Pancreas (tissue), 10 donors: ENCODE measurements at places on chromosomes 11 and 22.

DNA sequence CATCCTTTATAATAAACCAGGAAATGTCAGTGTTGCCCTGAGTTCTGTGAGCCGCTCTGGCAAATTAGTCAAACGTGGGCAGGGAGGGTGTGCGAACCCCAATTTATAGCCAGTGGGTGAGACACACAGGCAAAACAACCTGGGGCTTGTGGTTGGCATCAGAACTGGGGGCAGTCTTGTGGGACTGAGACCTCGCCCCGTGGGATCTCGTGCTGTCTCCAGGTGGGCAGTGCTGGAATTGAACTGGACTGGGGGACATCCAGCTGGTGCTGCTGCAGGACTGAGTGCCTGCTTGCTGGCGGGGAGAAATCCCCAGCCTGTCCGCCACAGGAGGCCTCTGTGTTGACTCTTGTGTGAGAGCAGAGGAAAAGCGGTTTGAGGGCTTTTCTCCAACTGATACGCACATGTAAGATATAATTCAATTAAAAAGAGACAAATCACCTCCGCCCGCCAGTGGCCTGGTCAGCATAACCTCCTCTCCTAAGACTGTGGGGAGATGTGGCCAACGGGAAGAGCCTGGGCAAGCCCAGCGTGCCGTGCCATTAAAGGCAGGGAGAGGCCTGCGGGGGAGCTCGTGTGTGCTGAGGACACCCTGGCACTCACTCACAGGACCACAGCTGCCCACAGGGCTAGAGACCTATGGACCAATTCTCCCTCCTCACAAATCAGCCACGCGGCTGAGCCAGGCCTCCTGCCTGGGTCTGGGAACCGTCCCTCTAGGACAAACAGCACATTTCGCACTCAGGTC, 18.4 kb downstream of the SULT4A1 start:
- no peak for DNase-seq

DNA sequence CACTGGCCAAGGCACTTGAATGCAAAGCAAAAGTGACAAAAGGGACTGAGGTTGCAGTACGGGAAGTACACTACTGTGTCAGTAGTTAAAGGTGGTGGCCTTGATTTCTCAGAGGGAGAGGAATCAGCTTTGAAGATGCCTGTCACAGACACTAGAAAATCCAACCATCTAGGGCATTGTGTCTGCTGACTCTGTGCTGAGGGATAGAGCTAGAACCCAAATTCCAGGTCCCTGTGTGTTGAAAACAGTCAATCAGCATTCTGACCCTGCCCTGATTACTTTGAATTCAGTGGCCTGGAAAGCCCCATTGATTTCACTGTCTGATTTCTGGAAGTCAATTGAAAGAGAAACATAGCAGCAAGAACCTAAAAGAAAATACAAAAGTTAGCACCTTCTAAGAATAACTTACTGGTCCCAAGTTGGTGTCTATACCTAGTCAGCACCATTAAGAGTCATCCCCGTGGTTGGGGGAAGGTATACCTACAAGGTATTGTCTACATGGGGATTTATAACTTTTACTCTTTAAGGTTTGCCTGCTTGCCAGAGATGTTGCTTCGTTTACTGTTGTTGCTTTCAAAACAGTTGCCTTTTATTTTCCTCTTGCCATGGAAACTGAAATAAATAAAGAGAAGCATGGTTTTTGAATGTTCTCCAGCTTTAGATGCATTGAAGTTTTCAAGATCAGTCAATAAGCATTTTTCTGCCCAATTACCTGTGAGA, 97.3 kb downstream of the PDHX start:
- DNase-seq: no peak

DNA sequence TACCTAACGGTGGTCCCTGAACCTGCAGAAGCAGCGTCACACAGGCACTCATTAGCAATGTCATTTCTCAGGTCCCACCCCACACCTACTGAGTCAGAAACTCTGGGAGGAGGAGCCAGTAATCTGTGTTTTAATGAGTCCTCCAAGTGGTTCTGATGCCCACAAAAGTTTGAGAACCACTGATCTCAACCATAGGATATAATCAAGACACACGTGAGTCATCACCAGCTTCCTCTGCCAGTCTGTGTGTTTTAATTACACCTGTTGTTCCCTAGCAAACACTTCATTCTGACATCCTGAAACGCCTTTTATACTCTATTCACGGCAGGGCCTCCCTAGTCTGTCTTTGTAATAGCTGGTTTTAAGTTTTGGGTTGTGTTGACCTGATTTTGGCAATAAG, 5.8 kb downstream of the TECTA start:
- DNase-seq: no peak

GRCh38 chr11:72598906-72599305, 75.3 kb downstream of the PDE2A start:
- DNase-seq: no peak

DNA sequence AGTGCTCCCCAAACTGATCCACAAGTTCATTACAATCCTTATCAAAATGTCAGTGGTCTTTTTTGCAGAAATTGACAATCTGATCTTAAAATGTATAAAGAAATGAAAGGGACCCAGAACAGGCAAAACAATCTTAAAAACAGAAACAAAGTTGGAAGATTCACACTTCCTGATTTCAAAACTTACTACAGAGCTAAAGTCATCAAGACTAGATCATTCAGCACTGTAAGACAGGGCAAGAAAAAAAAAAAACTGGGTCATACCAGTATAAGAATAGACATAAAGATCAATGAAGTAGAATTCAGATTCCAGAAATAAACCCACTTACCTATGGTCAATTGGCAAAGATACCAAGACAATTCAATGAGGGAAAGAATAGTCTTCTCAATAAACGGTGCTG, 4.5 kb upstream of the STK33 start:
- DNase-seq: no peak

DNA sequence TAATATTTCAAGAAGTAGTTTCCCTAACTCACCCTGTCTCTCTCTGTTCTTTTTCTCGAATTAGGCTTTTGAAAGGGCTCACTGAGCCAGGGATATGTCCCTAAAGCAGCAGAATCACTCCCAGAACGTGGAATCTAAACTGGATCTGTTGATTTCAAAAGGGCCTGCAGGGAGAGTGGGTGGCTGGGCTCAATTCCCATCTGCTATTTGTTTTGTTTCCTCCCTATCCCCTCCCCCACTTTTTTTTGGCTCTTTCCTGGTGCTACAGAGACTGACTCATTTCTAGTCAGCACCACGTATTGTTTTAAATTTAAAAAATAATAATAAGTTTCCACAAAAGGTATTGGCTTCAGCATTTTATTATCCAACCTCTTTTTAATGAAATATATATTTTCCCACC, 961.5 kb downstream of the FAM181B start:
- no peak for DNase-seq

- no peak for DNase-seq
Measured at GRCh38 chr11:111606986-111607385, 4.7 kb downstream of the SIK2 start.

GRCh38 chr11:65789230-65790103, 2.6 kb downstream of the OVOL1 start:
- DNase-seq: no peak

GRCh38 chr22:45948081-45948648, 28.8 kb downstream of the WNT7B start:
- no peak for DNase-seq

- DNase-seq: no peak
Measured at GRCh38 chr22:49204599-49205482, 622.8 kb downstream of the BRD1 start.

- DNase-seq: no peak
Measured at GRCh38 chr11:28083118-28083517, 24.8 kb downstream of the KIF18A start.

- no peak for DNase-seq
Measured at GRCh38 chr11:59158206-59159068, 13.5 kb upstream of the DTX4 start.

DNA sequence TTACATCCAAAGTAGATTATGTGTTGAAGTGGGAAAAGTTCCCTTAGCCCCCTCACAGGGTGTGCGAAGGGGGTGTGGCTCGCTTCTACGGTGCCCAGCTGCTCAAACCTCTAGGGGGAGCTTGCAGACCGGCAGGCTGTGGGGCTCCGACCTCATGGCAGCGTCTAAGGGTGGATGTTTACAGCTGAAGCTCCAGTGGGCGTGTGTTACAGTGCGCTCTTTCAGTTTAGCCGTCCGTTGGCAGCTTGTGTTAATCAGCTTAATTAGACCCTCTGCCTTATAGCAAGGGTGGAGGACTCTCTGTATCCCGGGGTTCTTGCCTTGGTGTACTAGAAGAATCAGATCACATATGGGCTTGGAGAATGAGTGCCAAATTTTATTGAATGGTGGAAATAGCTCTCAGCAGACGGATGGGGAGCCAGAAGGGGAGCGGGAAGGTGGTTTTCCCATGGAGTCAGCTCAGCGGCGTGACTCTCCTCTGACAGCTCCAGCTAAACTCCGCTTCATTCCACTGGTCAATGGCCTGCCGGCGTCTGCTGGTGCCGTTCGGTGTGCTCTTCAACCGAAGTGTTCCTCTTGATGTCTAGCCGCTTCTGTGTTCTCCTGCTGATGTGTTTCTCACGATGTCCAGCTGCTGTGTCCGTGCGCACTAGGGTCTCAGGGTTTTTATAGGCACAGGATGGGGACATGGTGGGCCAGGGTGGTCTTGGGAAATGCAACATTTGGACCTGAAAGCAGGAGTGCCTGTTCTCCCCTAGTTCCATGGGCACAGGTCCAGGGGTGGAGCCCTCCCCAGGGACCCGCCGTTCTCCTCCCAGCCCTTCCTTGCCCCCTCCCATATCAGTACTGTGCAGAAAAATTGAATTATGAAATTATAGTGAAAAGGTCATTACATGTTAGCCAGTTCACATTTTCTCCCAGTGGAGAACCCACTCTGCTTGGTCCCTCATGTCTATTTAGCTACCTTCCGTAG, 28.6 kb upstream of the OR10G7 start:
- DNase-seq: peak; percentile 23

- DNase-seq: peak; percentile 41
Measured at GRCh38 chr22:19407649-19408606, 23.6 kb downstream of the HIRA start.

DNA sequence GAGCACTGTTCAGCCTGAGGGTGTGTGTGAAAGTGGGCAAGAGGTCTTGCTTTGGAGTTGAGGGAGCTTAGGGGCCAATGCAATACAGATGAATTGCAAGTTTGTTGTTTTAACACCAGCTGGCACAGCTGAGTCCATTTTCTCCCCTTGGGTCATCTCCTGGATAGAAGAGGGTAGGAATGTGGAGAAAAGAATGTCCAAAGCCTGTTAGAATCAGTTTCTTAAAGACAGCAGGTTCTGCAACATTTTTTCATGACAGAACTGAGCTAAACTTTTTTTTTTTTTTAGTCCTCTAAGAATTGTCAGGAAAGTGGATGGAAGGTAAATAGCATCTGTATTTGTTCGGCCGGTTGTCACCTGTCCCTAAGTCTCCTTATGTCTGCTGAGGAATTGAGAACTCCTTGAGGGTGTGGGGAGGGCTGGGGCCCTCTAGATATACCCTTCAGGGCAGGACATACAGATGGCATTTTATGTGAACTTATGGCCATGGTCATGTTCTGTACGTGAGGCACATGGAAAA, 211.1 kb upstream of the CADM1 start:
- no peak for DNase-seq

DNA sequence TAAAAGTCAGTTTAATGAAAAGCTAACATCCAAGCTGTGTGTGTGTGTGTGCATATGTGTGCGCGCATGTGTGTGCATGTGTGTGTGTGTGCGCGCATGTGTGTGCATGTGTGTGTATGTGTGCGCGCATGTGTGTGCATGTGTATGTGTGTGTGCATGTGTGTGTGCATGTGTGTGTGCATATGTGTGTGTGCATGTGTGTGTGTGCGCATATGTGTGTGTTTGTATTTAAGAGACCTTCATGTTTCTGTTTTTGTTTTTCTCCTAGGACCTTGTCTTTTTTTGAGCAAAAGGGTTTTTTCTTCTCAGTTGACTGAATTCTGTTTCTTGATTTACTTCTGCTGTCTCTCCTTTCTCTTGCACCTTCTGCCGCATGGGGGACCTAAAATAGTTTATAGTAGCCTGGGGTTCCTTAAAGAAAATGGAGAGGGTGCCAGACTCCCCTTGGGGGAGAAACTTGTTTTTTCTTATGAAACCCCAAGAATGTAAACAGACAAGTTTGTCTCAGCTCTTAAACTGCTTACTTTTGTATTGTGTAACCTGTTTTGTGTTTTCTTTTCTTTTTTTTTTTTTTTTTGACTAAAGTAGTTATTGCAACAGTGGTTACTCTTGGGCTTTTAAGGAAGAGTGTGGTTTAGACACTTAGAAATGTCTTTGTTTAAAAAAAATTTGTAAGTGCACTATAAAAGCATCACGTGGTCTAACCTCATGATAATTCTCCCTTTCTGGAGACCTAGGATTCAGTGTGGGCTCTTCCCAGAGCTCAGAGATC, 53.0 kb downstream of the OSBPL5 start:
- no peak for DNase-seq

DNA sequence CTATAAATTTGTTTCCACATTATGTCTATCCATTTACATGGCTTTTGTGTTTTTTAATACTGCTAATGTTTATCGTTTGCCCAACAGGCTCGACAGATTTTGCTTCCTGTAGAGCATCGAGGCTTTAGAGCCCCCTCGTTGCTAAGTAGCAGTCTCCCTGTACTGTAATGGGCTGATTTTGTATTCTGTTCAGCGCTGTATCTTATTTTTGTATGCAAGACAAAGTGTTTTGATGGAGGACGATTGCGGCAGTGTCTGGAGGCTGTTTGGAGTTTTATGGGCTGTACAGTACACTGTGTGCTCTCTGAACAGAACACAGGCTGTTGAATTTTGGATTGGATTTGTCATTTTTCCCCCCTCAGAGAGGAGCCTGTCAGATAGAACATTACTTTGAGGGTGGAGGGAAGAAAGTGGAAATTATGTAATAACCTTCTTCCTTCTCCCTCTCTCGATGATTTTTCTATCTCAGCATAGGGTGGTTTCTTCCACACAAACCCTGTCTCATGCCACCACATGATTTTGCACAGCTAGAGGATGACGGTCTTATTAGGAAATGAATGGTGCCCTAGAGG, 104.4 kb downstream of the ZBTB16 start:
- DNase-seq: no peak

- no peak for DNase-seq
Measured at GRCh38 chr11:2652333-2653197, 47.2 kb downstream of the KCNQ1OT1 start.

GRCh38 chr11:69686856-69687255, 11.7 kb upstream of the LTO1 start:
- DNase-seq: no peak

DNA sequence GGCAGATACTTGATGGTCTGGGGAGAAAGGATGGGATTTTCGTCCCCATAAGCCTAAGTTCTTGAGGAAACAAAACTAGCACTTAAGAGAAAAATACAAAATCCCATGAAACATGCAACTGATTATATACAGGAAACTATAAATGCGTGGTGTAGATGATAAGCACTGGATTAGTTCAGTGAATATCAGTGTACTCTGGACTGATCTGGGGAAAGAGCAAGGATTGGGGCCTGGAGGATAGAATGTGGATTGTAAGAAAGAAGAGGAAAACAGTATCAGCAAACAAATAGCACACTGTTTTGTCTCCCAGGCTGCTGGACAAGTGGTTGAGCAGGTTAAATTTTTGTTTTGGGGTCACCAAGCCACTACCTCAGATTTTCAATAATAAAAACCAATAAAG, 49.8 kb downstream of the DCUN1D5 start:
- DNase-seq: no peak

GRCh38 chr11:68282861-68283230, 11.1 kb upstream of the C11orf24 start:
- DNase-seq: no peak
